Stimulated activated naive CD4-positive, alpha-beta T cell (primary cell): ENCODE measurements at places on chromosomes 1 and 21.
A peak's percentile ranks its signal among the peaks of the same experiment; 100 is the strongest.

DNA sequence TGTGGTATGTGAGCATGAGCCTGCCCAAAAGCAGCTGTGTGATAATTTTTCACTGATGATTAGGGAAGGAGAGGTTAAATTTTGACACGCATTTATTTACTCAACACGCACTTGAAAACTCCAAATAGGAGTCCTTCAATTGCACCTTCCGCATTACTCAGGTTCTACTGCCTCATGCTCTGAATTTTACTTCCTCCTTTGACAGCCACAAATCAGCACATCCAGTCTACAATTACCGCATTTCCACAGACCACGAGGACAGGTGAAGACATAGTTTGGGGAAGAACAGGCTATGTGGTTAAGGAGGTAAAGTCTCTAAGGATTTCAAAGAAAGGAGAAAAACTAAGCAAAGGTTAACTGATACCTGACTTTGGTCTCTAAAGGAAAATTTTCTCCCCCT is 2.6 kb downstream of the CAPN8 start:
- DNase-seq, result no peak

DNA sequence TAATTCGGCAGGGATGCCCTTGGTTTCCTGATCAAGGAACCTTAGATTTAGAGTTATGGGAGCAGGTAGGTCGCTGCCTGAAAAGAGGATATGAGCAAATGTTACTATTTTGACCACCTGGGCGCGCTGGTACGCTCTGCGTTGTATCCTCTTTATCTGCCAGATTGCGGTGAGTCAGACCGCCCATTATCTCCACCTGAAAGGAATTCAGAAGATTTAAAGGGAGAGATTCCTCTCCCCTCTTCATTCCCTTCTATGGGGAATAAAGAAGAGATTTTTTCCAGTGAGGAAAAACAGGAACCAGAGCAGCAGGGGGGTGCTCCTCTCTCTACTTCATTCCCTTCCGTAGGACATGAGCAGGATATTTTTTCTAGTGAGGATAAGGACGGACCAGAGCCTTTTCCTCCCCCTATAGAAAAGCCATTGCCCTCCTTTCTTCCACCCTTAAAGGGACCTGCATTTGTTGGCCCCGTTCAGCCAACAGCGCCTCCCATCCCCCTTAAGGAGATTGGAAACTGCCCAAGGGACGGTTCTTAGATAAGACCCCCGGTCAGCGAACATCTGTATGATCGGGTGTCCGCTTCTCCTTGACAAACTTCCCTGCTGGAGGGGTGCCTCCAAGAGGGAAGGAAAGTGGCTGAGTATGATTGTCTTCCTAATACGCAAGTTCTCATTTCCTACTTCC is 34.1 kb downstream of the CLCA1 start:
- no peak for DNase-seq

DNA sequence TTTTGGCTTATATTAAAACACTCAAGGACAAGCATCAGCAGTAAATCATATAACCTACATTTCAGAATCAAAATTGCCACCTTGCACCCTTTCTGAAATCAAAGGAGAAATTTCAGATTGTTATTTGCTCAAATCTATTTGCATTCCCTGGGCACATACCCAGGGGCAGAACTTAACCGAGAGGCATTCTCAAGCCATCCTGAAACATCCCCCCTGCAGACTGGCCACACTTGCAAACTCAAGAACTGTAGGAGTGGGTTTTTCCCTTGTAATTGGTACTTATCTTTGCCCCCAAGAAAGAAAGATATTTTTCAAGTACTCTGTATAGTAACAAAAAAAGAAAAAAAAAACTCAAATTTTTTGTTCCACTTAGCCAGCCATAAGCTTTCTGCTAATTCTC is 213.6 kb upstream of the ESRRG start:
- no peak for DNase-seq

DNA sequence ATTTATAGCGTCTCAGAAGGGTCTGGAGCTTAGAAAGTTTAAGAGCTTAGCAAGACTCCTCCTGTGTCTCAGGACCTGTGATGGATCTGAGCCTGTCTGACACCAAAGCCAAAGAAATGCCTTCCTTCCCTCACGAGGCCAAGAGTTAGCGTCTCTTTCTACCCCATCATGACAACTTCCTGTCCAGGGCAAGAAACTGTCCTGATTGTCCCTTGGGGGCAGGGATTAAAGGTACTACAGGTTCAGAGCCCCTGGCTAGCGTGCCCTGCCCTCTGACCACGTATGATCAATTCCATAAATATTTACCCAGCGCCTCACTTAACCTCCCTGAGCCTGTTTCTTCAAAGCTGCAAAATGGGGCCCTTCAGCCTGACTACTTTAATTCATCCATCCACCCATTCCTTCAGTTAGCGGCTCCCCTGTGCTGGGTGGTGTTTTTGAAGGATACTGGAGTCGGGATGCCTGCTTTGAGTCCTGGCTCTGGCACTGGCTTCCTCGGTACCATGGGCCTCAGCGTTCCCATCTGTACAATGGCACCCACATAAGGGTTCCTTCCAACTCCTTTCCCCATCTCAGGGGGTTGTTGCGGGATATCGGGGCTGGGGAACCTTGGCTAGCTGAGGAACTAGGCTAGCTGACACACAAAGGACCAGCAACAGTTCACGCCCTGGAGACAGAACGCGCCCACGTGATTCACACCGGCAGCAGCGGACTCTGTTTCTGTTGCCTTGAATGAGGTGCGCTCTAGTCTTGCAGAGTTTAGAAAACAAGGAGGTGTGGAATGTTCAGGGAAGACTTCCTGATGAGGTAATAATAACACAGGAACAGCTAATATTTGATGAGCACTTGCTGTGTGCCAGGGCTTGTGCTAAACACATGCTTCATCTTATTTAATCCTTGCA is 23.0 kb upstream of the EPHA2 start:
- no peak for DNase-seq

DNA sequence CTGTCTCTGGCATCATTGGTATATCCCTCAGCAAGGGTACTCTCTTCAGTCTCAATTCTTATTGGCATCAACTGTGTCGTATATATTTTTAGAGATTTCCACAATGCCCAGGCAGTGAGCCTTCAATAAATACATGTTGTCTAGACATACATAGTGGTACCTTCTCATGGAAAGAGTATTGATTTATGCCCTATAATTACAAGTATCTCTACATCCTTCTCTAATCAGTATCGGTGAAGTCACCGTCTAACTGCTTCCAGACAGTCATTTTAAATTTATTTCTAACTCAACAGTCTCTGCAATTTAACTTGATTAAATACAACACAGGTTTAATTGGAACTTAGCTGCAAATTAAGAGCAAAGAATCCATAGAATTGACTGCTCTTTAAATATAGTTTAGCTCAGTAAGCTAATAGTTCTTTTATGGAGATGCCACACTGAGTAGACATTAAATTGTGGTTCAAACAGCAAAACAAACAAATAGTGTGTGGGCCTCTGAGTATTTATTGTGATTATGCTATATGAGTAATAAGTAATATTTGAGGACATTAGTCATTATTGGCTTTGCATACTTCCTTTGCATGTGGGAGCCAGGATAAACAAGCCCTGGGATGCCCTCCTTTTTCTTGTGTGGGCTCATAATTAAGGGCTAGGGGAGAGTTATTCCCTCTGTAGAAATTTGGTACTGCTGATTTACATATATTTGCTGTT is 126.9 kb upstream of the DUSP10 start:
- DNase-seq, result no peak

DNA sequence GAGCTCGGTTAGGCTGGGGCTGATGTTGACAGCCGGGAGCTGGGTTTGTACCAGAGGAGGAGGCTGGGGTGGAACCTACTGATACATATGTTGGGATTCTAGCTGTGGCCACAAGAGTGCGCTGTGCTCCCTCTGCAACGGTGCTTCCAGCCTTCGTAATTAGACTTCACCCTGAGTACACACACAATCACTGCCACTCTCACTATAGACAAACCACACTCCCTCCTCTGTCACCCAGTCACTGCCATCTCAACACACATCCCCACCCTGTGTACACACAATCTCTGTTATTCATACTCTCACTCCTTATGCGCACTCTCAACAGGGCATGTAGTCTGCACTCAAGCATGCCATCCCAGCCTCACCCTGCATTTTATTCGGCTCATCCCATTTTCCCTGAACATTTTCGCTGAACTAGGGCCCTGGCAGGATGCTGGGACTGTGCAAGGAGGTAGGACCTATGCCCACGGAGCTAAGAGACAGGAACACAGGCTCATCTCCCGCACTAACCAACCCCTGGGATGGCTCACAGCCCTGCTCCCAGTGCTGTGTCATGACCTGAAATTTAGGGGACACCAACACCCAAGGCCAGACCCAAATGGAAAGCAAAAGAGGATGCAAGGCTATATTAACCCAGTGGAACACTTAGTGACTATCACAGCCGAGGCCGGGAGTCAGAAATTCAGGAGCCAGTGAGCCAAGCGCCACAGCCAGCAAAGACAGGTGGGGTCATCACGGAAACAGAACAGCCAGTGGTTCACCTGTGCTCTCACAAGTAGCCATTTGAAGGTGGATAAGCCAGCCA is 5.7 kb downstream of the GJB3 start:
- peak; percentile 20 for DNase-seq

- DNase-seq, result no peak
Measured at GRCh38 chr1:72954943-72955342, 672.6 kb upstream of the NEGR1 start.

- DNase-seq, result no peak
Measured at GRCh38 chr1:18882486-18882885, 19.9 kb downstream of the ALDH4A1 start.

- DNase-seq, result no peak
Measured at GRCh38 chr1:201596101-201596868, 57.4 kb downstream of the NAV1 start.

DNA sequence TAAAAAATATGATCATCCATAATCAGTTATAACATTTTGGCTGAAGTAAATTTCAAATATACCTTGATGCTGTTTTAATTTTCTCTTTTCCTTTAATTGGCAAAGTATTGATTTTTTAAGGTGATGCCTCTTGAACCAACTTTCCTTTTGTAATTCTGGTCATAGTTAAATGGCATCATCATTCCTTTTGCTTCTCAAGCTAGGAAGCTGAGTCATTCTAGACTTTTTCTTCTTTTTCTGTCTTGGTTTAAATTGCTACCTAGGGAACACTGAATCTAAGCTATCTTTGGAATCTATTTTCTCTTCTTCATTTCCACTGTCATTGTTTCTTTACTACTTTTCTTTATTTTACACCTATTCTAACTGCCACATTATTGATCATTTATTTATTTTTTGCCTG is 162.7 kb downstream of the HMCN1 start:
- no peak for DNase-seq

DNA sequence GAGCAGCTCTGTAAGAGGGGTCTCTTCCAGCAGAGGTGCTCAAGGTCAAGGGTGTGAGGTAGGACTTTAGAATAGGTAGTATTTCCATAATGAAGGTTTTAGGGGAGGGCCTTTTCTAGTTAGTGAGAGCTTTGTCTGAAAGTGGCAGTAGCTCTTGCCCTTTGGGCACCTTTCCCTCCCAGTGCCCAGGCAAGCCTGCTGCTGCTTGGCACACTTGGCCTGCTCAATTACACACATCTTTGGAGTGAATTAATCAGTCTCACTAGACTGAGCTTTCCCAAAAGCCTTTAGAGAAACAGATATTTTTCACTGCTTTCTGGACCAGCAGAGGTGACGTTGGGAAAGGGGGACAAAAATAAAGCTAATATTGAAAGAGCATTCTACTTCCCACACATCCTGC is 48.0 kb downstream of the MAB21L3 start:
- DNase-seq, result no peak
